ENCODE measurements at places on chromosomes 1 and 21. TPM values are rescaled to one million over a fixed set of nuclear protein-coding genes. Genes with fewer than 3 reads are reported as not detected.

DNA sequence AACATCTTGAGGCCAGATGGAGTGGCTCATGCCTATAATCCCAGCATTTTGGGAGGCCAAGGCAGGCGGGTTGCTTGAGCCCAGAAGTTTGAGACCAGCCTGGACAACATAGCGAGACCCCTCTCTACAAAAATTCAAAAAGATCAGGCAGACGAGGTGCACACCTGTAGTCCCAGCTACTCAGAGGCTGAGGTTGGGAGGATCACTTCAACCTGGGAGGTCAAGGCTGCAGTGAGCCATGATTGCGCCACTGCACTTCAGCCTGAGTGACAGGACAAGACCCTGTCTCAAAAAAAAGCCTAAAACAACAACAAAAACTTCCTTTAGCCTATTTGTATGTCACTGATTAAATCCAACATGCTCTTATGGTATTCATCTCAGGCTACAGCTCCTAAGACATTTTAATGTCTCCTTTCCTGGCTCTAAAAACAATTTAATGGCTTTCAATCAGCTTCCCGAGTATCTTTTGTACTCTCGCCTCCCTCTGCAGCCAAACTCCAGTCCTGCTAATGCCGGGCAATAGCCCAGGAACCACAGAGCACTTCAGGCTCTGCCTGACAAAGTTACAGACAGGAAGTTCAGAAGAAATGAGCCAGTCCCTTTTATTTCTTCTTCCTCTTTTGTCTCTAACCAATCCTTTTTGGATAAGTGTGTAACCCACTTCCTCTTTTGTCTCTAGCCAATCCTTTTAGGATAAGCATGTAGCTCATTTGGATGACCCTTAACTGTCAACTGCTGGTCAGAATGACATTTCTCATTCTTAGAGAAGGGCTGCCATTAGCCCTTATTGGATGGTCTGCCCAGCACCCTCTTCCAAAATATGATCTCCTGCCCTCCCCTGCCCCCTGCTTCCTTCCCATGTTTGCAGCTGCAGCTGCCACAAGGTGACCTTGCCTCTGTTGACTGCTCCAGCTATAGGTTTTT is 6.6 kb upstream of the DOP1B start:
- DNase-seq, result no peak

- DNase-seq, result no peak
Observed at GRCh38 chr1:61264825-61265242, 182.5 kb downstream of the NFIA start.

DNA sequence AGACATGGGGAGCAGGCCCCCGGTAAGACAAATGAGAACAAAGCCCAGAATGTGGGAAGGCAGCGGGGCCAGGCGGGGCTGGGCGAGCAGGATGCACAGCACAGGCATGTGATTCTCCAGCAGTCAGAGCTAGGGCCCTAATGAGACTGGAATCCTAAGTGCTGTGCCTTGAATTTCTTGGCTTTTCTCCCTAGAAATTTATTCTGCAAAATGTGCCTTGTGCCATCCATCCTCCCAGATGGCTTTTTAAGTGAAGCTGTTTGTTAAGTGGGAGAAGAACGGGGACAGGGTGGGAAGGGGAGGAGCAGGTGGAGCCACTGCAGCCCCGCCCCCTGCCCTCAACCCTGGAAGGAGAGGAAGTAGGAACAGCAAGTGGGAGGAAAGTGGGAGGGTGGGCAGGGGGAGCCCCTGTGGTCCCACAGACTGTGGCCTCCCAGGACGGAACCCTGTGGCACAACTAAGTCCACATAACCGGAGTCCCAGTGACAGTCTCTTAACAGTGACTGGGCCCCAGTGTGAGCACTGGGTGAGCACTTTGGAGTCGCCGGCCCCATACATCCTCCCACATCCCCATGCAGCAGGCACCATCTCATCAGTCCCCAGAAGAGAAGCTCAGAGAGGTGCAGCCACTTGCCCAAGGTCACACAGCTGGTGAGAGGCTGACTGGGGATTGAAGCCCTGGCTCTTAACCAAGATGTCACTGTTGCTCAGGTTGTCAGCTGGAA is 216.9 kb downstream of the MATN1 start:
- DNase-seq, result no peak

- DNase-seq, result no peak
Observed at GRCh38 chr1:237851210-237851845, 39.4 kb downstream of the ZP4 start.

DNA sequence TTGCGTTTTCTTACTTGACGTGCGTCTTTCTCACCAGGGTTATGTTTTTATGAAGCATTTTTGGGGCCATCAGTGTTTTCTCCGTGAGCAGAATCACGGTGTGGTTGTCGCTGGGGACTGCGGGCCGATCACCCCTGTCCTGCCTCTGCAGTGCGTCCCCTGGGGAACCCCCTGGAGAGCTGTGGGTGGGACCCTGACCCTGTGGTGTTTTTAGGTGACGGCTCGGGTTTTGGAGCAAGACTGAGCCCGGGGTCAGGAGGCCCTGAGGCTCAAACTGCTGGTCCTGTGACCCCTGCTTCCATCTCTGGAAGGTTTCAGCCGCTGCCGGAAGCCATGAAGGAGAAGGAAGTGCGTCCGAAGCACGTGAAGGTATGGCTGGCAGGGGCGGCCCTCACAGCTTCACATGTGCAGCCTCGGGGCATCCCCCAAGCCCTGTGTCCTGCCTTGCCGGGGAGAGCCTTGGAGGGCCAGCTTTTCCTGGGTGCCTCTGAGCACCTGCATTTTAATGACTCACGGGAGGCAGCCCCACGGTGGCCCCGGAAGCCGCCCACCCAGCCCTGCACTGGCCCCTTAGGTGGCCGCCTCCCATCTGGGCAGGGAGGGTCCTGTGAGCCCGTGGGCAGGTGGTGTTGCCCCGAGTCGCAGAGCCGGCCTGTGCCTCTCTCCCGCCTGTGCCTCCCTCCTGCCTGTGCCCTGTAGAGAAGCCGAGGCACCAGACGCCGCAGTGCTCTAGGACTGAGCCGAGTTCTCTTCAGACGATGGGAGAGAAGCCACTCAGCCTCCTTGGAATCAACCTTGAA is 36.7 kb upstream of the DIP2A start:
- DNase-seq, result no peak

DNA sequence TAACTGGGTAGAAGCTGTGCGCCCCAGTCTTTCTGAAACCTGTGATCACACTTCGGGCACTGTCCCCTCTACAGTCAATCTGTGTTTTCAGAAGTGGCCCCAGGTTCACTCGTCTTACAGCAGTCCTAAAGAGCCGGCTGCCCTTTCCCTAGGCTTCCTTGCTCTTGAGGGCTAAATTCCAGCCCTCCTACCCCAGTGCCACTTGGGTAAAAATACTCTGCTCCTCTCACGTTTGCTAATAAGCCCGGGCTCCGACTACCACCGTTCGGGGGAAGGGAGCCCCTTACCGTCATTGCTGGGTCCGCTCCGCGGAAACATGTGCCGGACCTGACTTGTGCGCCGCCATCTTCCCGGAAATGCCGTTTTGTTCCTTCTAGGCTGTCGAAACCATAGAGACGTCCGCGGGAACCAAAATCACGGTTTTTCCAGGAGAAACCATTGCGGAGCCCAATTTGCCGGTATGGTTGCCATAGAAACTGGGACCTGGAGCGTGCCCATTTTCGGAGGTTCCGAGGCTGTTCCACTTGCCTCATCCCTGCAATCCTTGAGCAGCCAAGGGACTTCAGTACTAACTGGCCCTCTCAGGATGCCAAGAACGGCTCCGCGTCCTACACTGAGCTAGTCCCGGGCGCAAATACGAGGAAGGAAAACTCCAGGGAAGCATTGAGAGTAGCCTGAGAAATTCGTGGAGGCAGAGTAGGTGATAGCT is at the start of gene GPATCH4:
GPATCH4 (minus strand) TSS at position 358 of the 709 bp plus-strand sequence.
- DNase-seq, result peak; percentile 93

DNA sequence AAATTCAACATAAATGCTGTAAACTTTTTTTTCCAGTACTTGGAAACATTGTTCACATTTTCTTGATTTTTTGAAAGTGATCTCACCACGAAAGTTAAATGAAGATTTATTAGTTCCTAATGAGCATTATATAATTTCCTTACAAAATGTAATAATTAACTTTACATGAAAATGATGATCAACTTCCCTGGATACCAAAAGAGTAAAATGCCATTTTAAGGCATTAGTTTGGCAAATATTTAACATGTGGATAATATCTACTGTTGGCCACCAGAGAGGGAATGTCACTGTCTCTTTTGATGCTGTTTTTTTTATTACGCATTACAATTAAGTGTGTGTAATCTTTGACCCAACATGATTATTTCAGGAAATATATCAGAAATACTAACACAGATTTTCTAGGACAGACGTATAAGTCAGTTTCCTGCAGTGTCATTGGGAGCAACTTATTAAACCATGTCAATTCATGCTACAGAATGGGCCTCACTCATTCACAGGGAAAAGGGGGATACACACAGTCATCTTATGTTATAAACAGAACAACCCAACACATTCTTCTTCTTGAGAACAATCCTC is 903.9 kb upstream of the ADGRL2 start:
- DNase-seq, result no peak

The VCAM1 gene
- not detected for total RNA-seq

DNA sequence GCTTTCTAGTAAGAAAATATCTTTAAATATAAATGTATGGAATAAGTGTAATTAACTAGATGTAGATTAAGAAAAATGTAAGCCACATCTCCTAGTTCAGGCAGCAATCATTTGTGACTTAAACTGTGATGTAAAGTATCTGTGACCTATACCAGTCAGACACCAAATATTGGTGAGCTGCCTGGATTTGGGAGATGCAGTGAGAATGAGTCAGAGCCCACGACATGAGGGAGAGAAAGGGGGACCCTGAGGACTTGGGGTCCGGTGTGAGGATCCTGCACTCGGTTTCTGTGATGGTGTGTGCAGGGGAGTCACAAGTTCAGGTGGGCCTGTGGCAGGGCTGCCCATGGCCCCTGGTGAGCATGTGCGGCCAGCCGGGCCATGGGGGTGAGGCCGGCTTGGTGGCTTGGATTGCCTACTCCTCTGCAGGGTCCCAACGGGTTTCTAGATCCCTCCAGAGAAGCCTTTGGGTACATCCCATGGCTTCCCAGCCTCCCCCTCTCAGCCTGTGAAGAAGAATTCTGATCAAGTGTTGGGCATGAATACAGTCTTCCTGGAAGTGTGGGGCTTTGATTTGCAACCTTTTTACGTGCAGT is 19.0 kb upstream of the ABCG1 start:
- DNase-seq, result no peak

The C1orf116 gene
- total RNA-seq, result 0.32 TPM

- DNase-seq, result no peak
Observed at GRCh38 chr1:40451238-40451585, 936 bp downstream of the ZFP69B start.

The REN gene
- not detected for total RNA-seq

GRCh38 chr1:114819869-114820268 is 34.8 kb upstream of the SYCP1 start:
- DNase-seq, result no peak

The SNX7 gene
- not detected for total RNA-seq

The TAS1R1 gene
- not detected for total RNA-seq

DNA sequence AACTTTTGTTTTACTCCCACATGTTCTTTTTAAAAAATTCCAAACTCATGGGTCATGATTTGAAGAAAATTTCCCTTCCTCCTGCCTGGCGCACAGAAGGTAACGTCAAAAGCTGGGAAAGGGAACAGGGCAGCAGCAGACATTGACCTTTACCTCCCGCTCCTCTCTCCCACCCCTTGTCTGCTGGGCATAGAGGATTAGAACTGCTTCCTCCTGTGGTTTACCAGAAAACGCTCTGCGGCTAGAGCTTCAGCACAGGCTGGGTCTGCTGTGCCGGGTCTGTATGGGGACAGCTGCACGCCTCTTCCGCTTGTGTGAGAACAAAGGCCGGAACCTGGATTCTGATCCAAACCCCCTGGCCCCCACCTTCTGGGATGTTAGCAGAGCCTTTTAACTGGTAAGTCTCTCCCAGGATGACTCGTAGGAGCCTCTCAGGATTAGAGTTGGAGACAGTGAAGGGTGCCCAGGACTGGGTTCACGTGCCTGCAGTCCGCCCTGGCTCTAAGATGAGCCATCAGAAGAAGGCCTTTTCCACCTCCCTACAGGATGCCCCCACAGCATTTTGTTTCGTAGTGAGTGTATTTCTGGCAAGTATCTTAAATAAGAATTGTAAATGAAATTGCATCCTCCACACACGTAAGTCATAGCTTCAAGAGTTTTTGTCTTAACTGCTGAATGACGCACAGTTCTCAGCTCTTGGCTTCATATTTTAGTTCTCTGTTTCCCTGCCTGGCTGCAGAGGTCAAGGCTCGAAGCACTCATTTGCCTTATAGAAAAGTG is 5.2 kb downstream of the H6PD start:
- DNase-seq, result peak; percentile 24

All from CD4-positive, CD25-positive, alpha-beta regulatory T cell (primary cell).